ENCODE measurements at places on chromosomes 3 and 15.

- peak; percentile 80 for DNase-seq
Observed at GRCh38 chr15:86624261-86625036, 544.8 kb downstream of the AGBL1 start.

DNA sequence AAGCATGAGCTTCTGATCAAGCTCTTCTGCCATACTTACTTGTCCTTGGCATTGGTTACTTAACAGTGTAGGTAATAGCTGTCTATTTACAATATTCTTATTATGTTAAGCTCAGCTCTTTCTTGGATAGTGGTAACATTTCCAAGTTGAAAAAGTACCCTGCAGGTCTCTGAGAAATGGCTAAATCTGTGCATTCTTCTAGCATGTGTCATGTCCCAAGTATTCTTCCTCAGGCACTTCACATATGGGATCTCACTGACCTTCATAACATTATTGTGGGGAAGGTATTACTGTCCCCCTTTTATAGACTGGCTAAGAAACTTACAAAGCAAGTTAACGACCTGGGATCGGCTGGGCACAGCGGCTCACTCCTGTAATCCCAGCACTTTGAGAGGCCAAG lies 236.1 kb downstream of the RORA start:
- DNase-seq = no peak

DNA sequence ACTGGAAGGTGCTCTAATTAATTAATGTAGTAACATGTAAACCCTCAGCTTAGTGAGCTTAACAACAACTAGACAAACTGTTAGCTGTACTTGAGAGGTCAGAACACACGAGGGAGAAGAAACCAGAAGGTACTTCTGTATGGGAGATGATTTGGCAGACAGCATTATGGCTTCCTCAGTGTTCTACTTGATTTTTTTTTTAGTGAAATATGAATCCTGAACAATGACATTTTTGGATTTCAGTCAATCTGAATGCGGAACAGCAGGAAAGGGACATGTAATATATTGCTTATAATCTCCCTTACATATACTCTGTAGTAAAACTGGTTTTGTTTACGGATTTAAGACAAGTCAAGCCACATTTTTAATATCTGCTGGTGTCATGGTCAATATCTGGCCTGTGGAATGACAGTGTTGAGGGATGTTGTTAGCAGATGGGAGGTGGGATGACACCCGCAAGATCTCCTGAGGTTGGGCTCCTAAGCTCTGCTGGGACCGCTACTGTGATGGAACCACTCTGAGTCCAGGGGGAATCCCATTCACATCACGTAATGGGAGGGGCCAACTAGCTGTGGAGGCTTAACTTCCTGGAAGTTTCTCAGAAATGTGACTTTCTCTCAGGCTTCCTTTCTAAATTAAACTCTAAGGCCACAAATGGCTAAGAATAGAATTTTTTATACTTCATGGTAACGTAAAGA lies 18.7 kb downstream of the TNFAIP8L3 start:
- peak; percentile 31 for DNase-seq

DNA sequence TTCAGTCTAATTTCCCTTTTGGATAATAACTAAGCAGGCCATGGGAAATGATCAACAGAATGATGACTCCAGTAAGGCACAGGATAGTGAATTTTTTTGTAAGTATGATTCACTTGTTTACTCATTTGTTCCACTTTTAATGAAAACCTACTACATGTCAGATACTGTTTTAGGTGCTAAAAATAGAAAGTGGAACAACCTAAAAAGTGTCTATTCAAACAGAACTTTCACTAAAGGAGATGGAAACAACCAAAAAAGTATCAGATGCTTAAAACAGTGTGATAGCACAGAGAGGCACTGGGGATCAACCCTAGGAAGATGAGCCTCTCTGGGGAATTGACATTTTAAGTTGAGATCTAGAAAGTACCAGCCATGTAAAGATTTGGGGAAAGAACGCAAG lies 11.1 kb downstream of the RYK start:
- DNase-seq = no peak

- no peak for DNase-seq
Observed at GRCh38 chr3:194399874-194400411, 877 bp upstream of the GP5 start.

GRCh38 chr3:177604181-177604580 lies 406.9 kb upstream of the TBL1XR1 start:
- DNase-seq = no peak

DNA sequence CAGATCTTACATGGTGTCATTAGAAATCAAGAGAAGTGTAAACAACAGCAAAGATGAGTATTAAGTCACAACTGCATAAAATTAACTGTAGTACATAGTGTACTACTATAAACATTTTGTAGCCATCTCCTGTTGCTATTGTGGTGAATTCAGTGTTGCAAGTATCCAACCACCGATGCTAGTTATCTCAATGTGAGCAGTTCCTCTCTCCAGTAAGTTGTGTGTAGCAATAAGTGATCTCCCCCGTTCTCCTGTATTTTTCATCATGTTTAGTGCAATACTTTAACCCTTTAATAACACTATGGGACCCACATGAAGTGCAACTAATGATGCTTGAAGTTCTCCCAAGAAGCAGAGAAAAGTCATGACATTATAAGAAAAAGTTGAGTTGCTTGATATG lies 264.7 kb upstream of the KCNH8 start:
- no peak for DNase-seq

- DNase-seq = no peak
Observed at GRCh38 chr3:162956711-162957110, 1460.1 kb downstream of the OTOL1 start.

- no peak for DNase-seq
Observed at GRCh38 chr15:48794697-48795134, 16.2 kb downstream of the CEP152 start.

DNA sequence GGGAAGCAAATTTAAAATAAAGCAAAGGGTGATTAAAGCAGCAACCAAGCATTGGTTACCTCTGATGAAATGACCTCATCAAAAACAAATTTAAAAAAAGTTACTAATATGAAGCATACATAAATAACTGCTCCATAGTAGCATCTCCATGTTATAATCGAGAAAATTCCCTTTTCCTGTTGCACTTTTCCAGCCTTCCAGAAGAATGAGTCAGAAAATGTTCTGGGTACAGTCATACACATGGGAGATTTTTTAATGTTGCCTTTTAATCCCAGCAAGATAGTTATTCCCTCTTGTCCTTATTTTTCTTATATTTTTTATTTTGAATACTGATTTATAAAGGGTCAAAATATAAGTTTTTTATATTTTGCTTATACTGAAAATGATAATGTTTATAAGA lies 2.6 kb upstream of the TMCO5A start:
- DNase-seq = no peak

Measured in NCI-H524 (cell line).